ENCODE measurements at places on chromosomes 4 and X. TPM values are rescaled to one million over a fixed set of nuclear protein-coding genes. Genes with fewer than 3 reads are reported as not detected.

GRCh38 chr4:6107886-6108285, 89.7 kb upstream of the C4orf50 start:
- no peak overlapping the region for H3K27ac ChIP-seq
- H3K27me3 ChIP-seq: peaks cover 2% of the 10 kb centered on the region
- H3K4me1 ChIP-seq: no peaks in the 10 kb centered on the region
- DNase-seq: no peak
- H3K4me3 ChIP-seq: no peak overlapping the region

The F11 gene
- not detected for total RNA-seq

The MTMR8 gene
- 4.4 TPM for total RNA-seq

DNA sequence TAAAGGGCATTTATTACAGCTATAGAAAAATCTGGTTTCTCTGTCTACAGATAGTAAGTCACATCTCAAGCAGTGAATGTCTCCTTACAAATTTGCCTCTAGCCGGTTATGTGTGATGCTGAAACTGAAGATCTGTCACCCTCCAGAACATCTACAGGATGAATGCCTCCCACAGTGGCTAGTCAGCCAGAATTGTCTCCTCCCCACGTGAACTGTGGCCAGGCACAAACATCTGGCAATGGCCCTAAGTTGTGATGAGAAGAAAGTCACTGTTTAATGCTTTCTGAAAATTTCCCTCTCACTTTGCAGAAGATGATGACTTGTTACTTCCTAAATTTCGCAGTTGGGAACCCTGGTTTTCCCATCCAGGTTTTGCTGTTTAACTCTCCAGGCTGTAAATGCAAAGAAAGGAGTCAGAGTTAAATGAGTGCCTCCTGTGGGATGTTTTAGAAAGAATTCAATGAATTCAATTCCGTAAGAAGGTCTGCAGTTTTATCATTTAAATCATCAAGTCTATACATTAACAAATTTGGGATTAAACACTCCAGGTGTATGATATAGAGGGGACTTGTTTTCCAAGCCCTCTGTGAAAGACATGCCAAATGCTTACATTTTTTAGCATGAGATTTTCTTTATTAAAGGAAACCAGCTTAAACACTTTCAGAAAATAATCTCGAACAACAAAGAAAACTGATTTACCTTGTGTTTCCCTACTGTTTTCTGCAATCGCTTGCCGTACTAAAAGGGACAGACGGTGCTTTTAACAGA, 55.4 kb upstream of the TLR3 start:
- H3K4me1 ChIP-seq: no peaks in the 10 kb centered on the region
- no peak overlapping the region for H3K4me3 ChIP-seq
- DNase-seq: no peak
- no peaks in the 10 kb centered on the region for H3K27me3 ChIP-seq
- H3K27ac ChIP-seq: no peak overlapping the region

The TMPRSS11D gene
- not detected for total RNA-seq

DNA sequence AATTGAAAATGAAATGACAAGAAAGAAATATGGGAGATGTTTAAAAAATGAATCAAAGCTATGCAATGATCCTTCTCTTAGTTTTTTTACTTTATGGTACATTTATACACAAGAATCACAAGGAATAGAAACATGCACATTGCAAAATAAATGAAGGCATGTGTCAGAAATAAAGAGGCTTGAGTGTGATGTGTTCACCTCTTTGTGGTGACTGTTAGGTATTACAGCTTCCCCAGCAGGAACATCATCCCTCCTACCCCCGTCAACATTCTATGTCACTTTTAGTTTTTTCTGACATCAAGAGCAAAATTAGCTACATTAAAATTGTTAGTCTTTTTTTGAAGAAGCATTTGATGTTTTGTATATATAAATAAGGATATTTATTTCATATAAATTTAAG, 214.8 kb downstream of the SLC4A4 start:
- H3K27ac ChIP-seq: no peak overlapping the region
- no peak overlapping the region for H3K4me3 ChIP-seq
- DNase-seq: no peak
- H3K4me1 ChIP-seq: peaks cover 2% of the 10 kb centered on the region

DNA sequence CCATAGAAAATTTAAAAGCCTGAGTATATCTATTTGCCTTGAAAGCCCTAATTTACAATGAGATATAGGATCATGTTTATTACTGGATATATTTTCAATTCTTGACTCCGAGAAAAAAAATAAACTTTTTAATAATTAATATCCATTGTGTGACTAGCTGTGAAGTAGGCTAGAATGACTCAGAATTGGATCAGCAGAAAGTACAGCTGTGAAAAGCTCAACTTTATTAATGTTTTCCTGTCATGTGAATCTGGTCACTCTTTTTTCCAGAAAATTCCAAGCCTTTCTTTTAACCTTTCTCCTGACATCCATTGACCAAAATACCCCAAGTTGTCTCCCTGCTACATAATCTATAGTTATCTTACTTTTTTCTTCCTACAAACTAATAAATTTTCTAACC, 171.8 kb upstream of the PACRGL start:
- H3K27me3 ChIP-seq: no peaks in the 10 kb centered on the region
- DNase-seq: no peak
- no peaks in the 10 kb centered on the region for H3K4me1 ChIP-seq
- no peaks in the 10 kb centered on the region for H3K36me3 ChIP-seq

The SUPT20HL1 gene
- not detected for total RNA-seq

The SHROOM3 gene
- total RNA-seq: not detected

DNA sequence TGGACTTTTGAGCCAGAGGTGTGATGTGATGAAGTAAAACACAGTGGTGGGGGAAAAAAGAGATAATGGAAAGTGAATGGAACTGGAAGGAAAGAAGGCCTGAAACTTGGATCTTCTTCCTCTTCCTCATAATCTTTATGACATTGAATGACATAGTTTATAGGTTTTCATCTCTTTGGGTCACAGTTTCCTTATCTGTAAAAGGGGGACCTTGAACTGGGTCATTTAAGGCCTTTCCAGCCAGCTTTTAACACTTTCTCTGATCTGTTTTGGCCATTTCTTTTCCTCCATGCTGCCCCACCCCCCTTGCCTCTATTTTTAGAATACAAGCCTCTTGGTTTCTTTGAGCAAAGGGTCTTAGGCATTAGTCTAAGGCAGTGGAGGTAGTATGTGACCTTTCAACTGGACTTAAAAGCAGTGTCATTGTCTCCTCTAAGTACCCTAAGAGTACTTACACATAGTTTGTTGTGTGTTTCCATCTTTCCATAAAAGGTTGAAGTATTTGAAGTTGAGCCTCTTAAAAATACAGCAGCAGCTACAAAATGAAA, 7.8 kb downstream of the CPEB2 start:
- H3K4me3 ChIP-seq: no peak overlapping the region
- H3K27ac ChIP-seq: no peak overlapping the region
- H3K27me3 ChIP-seq: no peaks in the 10 kb centered on the region
- DNase-seq: no peak
- peaks cover 49% of the 10 kb centered on the region for H3K36me3 ChIP-seq

GRCh38 chrX:125131164-125131563, 188.5 kb upstream of the TEX13C start:
- H3K4me3 ChIP-seq: no peak overlapping the region
- no peaks in the 10 kb centered on the region for H3K36me3 ChIP-seq
- no peak for DNase-seq
- H3K27me3 ChIP-seq: no peaks in the 10 kb centered on the region
- H3K27ac ChIP-seq: no peak overlapping the region

DNA sequence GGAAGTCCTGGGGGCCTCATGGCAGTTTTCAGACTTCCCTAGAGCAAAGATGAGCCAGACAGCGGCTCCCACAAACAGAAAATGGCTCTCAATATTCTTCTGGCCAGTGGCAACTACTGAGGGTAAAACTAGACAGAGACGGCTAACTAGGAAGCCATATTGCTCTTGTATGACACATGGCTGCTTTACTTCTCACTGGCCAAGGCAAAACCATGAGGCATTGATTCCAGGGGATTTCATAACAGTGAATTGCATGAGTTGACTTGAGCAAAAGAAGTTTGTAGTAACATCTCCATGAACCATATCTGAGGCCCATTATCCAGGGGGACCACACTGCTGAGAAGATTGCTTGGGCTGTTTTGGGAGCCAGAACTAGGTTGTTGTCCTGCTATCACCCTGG, 13.7 kb upstream of the TLR8 start:
- peaks cover 2% of the 10 kb centered on the region for H3K27me3 ChIP-seq
- DNase-seq: no peak
- peaks cover 3% of the 10 kb centered on the region for H3K36me3 ChIP-seq
- H3K4me1 ChIP-seq: peaks cover 36% of the 10 kb centered on the region

The TLR3 gene
- total RNA-seq: not detected

DNA sequence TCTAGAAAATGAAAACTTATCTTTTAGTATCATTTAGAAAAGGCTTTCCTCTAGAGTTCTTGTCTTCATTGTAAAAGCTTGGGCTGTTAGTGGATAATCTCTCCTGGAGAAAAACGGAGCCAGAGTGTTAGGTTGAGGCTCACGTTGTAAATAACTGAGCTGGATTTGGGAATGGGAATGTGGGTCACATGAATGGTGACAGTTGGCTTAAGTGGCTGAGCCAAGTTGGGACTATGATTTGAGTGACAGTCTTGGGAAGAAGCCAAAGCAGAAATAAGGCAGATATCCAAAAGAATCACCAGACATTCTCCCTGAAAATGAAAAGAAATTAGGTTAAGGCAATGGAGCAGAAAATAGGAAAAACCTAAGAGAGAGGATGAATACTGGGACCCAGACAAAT, 33.6 kb upstream of the PDGFC start:
- H3K27me3 ChIP-seq: no peaks in the 10 kb centered on the region
- H3K27ac ChIP-seq: no peak overlapping the region
- H3K4me3 ChIP-seq: no peak overlapping the region

The SHROOM4 gene
- not detected for total RNA-seq

DNA sequence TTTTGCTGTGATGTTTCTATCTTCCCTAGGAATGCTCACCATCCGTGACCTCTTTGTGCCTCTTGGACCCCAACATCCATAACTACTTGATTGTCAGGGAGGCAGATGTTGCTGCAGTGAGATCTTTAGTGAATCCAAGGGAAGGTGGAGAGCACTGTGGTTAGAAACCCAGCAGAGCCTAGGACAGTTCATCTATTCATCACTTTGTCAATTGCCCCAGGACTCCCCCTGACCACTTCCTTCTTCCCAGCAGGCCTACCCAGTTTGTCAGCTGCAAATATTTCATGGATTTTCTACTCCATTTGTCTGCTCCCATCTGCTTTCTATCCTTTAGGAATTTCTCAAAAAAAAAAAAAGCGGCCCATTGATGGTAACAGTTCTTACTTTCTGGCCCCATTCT, 942.8 kb downstream of the PCDH7 start:
- no peak for DNase-seq
- no peaks in the 10 kb centered on the region for H3K36me3 ChIP-seq
- H3K27me3 ChIP-seq: no peaks in the 10 kb centered on the region
- no peaks in the 10 kb centered on the region for H3K4me1 ChIP-seq

The SLC26A1 gene
- total RNA-seq: not detected

The SOX3 gene
- total RNA-seq: not detected

The CT45A2 gene
- total RNA-seq: not detected

DNA sequence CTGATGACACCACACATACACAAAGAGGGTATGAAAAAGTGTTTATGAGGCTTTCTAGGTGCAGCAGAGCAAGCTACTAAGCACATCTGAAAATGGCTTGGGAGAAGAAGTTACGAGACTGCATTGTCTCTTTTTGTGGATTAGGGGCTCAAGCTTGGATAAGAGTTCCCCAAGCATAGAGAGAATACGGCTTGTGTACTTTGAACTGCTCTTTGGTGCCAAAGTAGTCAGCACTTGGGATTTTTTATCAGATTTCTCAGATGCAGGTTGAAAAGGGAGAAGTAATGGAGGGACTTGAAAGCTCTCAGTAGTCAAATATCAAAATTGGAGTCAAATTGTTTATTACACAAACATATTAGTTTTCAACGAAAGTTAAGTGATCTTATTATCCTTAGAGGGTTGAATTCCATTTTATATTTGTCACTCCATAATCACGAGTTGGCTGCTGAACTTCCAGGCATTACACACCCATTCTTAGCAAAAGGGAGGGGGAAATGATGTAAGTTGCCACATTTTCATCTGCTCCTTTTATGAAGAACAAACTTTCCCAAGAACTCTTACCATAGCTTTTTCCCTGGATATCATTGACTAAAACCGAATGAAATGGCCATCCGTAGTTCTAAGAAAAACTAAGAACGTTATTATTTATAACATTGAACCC, 1904.9 kb downstream of the PCDH7 start:
- no peak overlapping the region for H3K4me3 ChIP-seq
- H3K27me3 ChIP-seq: no peaks in the 10 kb centered on the region
- no peak overlapping the region for H3K27ac ChIP-seq
- H3K36me3 ChIP-seq: no peaks in the 10 kb centered on the region

- no peak for DNase-seq
- H3K27me3 ChIP-seq: no peaks in the 10 kb centered on the region
- H3K27ac ChIP-seq: no peak overlapping the region
- no peak overlapping the region for H3K4me3 ChIP-seq
Observed at GRCh38 chr4:46950826-46951225, 41.8 kb upstream of the COX7B2 start.
